ENCODE measurements at places on chromosomes 11 and 22. TPM values are rescaled to one million over a fixed set of nuclear protein-coding genes. Genes with fewer than 3 reads are reported as not detected.
A peak's percentile ranks its signal among the peaks of the same experiment; 100 is the strongest.

The GPR83 gene
- polyA plus RNA-seq = 0.05 TPM

GRCh38 chr22:20605328-20605727 lies 97.9 kb downstream of the MED15 start:
- no peak for DNase-seq

GRCh38 chr11:47943721-47944586 lies 36.4 kb upstream of the PTPRJ start:
- DNase-seq = no peak

DNA sequence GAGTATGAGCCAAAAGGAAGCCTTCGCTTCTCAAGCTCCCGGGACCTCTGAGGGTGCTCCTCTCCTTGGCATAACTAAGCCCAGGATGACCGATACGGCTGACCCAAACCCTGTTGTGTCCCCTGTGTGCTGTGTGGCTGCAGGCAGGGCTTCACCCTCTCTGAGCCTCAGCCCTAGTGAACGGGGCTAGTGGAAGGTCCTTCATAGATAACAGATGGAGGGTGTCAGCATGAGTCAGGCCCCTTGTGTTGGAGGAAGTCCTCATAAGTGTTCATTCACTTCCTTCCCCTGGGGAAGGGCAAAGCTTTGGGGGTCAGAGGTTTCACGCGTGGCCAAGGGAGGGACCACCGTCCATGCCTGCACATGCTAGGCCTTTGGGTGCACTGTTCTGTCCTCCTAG lies 21.5 kb downstream of the SHISAL1 start:
- no peak for DNase-seq

- peak; percentile 91 for DNase-seq
Measured at GRCh38 chr11:13343931-13344717, 66.5 kb downstream of the BMAL1 start.

The IGF2 gene
- 9.6 TPM for polyA plus RNA-seq

The MUC5B gene
- 0.68 TPM for polyA plus RNA-seq
